ENCODE measurements at places on chromosomes 6 and 20.
A peak's percentile ranks its signal among the peaks of the same experiment; 100 is the strongest.

- no peak for DNase-seq
These were observed 654.9 kb upstream of the EYS start for GRCh38 chr6:66361886-66362285.

GRCh38 chr20:63893999-63894357 lies 948 bp upstream of the DNAJC5 start:
- DNase-seq: no peak

DNA sequence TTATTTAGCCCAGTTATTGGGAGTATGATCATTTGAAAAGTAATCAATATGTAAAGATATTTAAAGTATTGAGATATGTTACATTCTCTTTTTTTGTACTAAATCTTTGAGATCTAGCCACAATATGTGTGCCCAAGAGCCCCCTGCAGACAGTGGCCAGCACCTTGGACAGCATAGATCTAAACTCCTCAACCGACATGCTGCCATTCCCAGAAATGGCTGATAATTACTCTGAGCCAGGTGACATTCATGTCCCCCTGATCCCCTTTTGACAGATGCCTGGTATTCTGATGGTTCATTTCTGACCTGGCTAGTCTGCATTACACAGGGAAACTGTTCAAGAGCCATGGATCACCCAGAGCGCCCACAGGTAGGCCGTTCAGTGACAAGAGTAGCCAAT lies 177.1 kb downstream of the ZDHHC14 start:
- DNase-seq: no peak

GRCh38 chr6:154569156-154569862 lies 58.8 kb upstream of the CNKSR3 start:
- DNase-seq: no peak

GRCh38 chr20:62640870-62641269 lies 1.4 kb upstream of the SLCO4A1 start:
- no peak for DNase-seq

DNA sequence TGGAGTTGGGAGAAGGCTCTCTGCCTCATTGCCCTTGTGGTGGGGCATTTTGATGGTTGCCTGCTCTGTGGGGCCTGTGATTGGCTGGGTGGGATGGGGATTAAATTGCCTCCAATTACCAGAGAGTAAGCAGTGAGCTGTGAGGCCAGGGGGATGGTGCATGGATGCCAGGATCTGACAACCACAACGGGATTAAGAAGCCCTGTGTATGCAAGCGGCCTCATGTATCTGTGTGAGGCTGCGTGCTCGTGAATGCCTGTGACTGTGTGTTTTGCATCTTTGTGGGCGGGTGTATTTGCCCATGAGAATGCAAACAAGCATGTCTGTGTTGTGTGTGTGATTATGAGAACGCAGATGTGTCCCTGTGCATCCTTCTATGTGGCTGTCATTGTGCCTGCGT lies 46.1 kb downstream of the CD40 start:
- no peak for DNase-seq

DNA sequence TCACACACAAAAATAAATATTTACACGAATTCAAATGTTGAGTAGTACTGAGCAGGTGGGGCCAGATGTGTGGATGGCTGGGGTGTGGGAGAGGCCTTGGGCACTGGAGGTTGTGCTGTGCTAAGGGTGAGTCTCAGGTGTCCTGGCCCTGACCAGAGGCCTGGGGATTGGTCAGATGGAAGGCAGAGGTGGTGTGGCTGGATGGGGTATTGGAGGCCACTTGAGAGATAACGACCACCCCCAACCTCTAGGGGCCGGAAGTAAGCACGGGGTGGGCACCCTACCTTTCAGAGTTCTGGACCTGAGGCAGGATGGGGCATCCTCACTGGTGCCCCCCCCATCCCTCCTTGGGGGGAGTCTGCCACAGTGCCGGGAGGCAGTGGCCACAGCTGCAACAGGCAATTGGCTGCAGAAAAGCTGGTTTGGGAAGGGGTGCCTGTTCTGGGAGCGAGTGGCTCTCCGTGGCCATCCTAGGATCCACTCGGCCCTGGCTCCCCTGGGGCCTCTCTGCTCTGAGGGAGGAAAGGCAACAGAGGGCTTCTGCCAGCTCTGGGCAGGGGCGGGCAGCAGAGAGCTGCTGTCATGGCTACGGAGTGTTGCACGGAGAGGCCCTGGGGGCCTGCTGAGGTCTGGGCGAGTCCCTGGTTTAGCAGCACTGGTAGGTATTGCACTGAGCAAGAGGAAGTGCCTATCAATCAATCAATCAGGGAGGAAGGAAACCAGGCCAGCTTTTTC lies 87.6 kb downstream of the ASXL1 start:
- no peak for DNase-seq

DNA sequence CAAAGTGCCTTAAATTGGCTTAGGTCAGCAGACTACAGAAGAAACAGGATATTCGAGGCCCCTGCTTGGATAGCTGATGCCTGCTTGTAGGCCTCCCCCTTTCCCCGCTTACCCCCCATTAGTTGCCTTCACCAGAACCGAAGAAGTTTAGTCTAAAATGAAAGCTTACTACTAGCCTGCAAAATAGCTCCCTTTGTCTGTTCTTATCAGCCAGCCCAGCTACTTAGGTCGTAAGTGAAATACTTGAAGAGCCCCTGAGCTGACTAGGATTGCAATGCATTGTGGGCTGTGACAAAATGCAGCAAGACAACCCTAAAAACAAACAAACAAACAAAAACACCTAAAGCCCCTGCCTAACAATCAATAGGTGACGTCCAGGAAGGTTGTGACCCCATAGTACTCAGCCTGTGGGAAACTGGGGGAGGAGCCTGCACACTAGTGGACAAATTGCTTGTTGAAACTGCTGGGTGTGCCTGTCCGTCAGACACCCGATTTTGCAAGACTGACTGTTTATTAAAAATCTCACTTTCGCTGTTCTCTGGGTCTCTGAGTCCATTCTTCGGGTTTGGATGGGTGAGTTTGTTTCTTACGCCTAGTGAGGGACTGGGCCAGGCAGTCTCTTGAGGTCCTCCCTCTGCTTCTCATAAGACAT lies 105.0 kb upstream of the DUSP22 start:
- DNase-seq: no peak

- DNase-seq: no peak
These were observed 57.4 kb downstream of the CAP2 start for GRCh38 chr6:17450832-17451231.

DNA sequence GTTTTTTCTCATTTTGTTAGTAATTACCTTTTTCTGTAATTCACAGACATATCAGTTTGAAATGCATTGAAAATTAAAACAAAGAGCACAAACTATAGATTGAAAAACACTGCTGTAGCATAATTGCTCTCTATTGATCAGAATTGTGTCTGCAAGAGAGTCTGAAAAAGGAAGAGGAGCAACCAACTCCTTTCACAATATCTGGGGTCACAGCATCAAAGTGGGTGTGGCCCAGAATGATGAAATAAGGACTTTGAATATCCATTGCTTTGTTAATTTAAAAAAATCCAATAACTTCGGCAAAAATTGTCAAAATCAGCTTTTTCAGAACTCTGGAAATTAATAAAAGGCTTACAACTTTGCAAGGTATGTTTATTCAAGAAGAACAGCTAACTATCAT lies 99.2 kb downstream of the MYLK4 start:
- no peak for DNase-seq

GRCh38 chr20:36113566-36114250 lies 40.8 kb upstream of the EPB41L1 start:
- DNase-seq: no peak

- DNase-seq: no peak
These were observed 6.6 kb downstream of the SLC2A4RG start for GRCh38 chr20:63745961-63746731.

GRCh38 chr6:157046776-157047175 lies 269.6 kb downstream of the ARID1B start:
- DNase-seq: no peak

DNA sequence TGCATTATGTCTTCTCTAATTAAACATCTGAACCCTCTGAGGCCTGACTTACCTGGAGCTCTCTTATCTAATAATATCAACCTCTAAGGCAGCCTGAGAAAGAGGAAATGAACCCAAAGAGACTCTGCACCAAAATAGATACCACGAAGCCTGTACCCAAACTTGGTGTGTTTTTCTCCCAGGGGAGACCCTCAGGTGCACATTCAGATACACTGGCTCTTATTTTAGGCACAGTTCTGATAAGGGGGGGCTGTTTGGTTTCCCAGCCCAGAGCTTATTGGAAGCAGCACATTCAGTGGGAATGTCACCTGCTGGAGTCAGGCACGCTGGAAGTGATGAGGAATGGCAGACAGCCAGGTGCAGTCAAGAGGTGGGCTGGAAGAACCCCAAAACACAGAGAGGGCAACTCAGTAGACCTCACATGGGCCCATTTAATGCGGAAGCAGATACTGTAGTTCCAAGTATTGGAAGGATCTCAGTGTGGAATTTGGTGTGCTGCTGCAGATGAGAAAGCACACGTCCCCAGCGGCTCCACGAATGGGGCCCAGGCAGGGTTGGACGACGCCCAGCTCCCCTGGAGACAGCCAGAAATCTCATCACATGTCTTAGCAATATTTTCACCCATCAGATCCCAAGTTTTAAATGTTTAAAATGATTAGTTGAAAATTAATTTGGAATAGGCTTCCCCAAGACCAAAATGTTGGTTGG lies 9.7 kb upstream of the CCR6 start:
- no peak for DNase-seq

DNA sequence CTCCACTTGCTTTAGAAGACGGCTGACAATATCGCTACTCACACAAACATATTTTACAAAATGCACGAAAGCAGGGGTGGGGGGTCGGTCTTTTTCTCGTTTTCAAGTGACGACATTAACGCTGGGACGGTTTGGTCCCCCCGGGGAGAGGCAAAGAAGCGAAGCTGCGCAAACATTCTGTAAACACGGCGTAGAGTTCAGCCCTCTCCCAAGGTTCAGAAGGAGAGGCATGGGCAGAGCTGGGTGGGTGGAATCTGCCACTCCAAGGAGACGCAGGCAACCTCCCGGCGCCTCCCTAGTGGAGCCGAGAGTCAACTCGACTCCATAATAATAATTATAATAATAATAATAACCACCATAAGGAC lies 2.4 kb downstream of the NKX2-2 start:
- DNase-seq: no peak

DNA sequence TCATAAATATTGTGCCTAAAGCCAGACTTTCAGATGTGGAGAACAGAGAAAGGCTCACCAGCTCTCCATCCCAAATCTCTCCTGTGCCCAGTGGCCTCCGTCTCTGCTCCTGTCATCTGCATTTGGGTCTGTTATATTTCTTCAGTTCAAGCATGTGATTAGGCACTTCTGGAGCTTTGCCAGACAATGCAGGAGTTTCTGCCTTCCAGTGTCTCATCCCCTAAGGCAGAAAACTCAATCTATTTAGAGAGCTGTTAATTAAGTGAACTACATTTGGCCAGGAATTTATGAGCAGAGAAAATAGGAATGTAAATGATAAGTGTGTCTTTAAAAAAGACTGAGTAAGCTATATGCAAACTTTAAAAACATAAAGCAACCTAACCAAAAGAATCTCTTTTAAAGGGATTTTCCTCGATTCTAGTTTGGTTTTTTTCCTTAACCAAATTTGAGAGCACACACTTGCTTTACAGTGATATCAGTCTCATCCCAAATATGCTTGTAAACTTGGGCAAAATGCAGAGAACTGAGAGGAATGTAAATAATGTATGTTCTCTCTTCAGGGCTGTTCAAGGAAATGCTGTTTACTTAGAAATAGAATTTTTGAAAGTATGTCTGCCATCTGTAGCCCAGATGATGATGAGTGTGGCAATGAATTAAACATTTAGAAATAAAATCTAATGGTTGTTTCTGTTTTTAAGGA lies 113.9 kb downstream of the ELOVL4 start:
- DNase-seq: no peak

DNA sequence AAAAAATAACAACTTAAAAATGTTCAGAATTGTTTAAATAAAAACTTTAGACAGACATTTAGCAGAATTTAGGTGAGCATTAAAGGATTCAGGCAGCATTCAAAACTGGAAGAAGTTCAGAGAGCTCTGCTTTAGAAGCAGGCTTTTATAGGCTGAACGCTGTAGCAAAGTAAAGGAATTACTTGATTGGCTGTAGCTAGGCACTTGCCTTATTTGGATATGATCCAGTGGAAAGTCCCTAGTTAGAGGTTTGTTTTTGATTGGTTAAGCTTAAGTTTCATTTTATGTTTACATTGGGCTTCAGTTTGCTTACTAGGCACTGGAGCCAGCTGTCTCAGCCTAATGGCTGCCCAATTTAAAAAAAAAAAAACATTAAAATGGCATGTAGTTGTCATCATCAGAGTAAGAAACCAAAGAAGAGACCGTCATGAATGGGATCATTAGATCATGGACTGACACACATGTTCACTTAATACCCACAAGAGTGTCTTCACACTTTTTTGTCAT lies 65.1 kb downstream of the CBFA2T2 start:
- no peak for DNase-seq

GRCh38 chr6:108453601-108454185 lies 107.0 kb upstream of the FOXO3 start:
- DNase-seq: no peak

- peak; percentile 44 for DNase-seq
These were observed 43.3 kb downstream of the SLC2A10 start for GRCh38 chr20:46752728-46753127.

DNA sequence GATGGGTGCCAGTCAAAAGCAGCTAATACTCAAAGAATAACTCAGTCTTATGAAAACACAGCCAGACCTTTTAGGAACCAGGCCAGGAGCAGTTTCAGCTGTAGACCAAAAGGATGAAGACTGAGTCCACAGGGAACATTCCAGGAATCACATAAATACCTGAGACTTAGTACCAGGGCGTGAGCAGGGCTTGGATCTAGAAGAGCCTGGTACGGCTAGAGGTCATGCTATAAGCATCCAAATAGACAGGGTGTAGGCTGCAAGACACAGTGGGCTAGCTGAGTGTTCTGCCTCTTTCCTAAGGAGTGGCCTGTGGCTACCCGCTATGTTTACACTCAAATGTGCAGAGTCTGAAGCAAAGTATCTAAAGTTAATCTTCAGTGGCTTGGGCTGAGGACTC lies 29.5 kb upstream of the LRRC1 start:
- DNase-seq: no peak

DNA sequence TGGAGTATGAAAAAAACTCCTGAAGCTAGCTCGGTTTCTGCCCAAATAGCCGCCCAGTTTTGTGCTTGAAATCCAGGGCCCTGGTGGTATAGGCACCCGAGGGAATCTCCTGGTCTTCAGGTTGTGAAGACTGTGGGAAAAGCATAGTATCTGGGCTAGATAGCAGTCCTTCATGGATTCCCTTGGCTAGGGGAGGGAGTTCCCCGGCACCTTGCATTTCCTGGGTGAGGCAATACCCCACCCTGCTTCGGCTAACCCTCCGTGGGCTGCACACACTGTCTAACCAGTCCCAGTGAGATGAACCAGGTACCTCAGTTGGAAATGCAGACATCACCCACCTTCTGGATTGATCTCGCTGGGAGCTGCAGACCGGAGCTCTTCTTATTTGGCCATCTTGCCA lies 184.5 kb upstream of the SLC35B3 start:
- DNase-seq: no peak

DNA sequence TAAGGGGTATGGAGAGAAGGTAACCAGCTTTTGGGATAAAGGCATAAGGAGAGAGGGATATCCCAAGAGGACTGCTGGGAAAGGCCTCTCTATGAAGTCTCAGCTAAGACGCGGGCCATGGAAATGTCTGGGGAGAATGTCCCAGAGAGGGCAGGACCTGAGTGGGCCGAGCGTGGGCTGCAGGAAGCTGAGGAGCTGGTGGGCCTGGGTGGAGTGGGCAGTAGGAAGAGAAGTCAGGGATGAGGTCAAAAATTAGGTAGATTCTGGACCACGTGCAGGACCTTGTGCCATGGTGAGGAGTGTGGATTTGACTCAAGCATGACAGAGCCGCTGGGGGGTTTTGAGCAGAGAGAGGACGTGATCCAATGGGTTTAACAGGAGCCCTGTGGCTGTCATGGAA lies 66.5 kb upstream of the SULF2 start:
- no peak for DNase-seq
